Ascending aorta (tissue), 2 donors: ENCODE measurements at places on chromosomes 7 and 10.

- H3K4me1 ChIP-seq, result no peaks in the 10 kb centered on the region
- DNase-seq, result no peak
- no peaks in the 10 kb centered on the region for H3K36me3 ChIP-seq
- no peak overlapping the region for H3K4me3 ChIP-seq
- H3K27ac ChIP-seq, result no peak overlapping the region
- H3K27me3 ChIP-seq, result no peaks in the 10 kb centered on the region
Measured at GRCh38 chr10:89030791-89031190, 40.2 kb downstream of the FAS start.

- DNase-seq, result no peak
- no peak overlapping the region for H3K27ac ChIP-seq
- peaks cover 2% of the 10 kb centered on the region for H3K36me3 ChIP-seq
- no peaks in the 10 kb centered on the region for H3K4me1 ChIP-seq
- H3K27me3 ChIP-seq, result no peaks in the 10 kb centered on the region
Measured at GRCh38 chr7:2787251-2787951, 56.7 kb downstream of the GNA12 start.

- H3K4me3 ChIP-seq, result peak within 1 kb of the TSS; percentile 74
- H3K27ac ChIP-seq, result peak within 1 kb of the TSS; percentile 90
- H3K4me1 ChIP-seq, result no peaks in the 10 kb centered on the region
- no peaks in the 10 kb centered on the region for H3K36me3 ChIP-seq
- DNase-seq, result no peak
Measured at GRCh38 chr7:43906331-43907010, at the start of gene URGCP. URGCP (minus strand) TSS chr7:43906596; CDS start chr7:43906575, 21 bp downstream.

DNA sequence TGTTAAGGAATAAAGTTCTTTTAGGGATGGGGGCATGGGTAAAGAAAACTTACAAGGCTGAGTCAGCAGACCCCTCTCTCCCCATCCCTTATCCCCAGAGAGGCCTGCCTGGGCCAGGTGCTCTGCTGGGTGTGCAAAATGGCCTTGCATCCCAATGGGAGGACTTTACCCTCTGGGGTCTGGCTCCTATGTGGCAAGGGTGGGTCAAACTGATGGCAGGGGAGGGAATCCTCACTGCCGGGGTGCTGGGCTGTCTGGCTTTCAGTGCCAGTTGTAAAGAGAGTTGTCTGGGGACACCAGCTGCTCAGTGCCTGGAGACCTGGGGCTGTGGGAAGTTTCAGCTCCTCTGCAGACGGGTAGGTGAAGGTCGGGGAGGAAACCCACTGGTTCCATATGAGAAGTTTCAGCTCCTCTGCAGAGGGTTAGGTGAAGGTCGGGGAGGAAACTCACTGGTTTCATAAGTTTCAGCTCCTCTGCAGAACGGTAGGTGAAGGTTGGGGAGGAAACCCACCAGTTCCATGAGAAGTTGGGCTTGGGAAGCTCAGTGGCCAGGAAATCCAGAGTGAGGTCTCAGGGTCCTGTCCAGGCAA lies 127.2 kb upstream of the PODXL start:
- H3K4me3 ChIP-seq, result no peak overlapping the region
- no peaks in the 10 kb centered on the region for H3K27me3 ChIP-seq
- no peaks in the 10 kb centered on the region for H3K4me1 ChIP-seq
- H3K27ac ChIP-seq, result no peak overlapping the region
- H3K36me3 ChIP-seq, result no peaks in the 10 kb centered on the region
- no peak for DNase-seq

GRCh38 chr7:15086862-15087261 lies 184.3 kb upstream of the DGKB start:
- H3K27ac ChIP-seq, result no peak overlapping the region
- no peaks in the 10 kb centered on the region for H3K36me3 ChIP-seq
- H3K27me3 ChIP-seq, result no peaks in the 10 kb centered on the region
- no peak overlapping the region for H3K4me3 ChIP-seq
- DNase-seq, result no peak

GRCh38 chr7:22633286-22633953 lies 93.6 kb upstream of the IL6 start:
- H3K36me3 ChIP-seq, result no peaks in the 10 kb centered on the region
- no peaks in the 10 kb centered on the region for H3K27me3 ChIP-seq
- no peak overlapping the region for H3K4me3 ChIP-seq
- no peaks in the 10 kb centered on the region for H3K4me1 ChIP-seq
- no peak overlapping the region for H3K27ac ChIP-seq
- DNase-seq, result no peak

DNA sequence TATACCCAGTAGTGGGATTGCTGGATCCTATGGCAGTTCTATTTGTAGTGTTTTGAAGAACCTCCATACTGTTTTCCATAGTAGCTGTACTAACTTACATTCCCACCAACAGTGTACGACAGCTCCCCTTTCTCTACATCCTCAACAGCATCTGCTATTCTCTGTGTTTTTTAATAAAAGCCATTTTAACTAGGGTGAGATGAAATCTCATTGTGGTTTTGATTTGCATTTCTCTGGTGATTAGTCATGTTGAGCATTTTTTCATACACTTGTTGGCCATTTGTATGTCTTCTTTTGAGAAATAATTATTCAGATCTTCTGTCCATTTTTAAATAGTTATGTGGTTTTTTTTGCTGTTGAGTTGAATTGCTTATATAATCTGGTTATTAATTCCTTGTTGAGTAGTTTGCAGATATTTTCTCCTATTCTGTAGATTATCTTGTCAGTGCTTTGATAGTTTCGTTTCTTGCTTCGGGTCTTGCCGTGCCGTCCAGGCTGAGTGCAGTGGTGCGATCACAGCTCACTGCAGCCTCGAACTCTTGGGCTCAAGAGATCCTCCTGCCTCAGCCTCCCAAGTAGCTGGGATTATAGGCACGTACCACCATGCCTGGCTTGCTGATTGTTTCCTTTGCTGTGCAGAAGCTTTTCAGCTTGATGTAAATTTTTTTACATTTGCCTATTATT lies 12.0 kb downstream of the MTG1 start:
- H3K27ac ChIP-seq, result no peak overlapping the region
- H3K36me3 ChIP-seq, result peaks cover 36% of the 10 kb centered on the region
- no peaks in the 10 kb centered on the region for H3K27me3 ChIP-seq
- DNase-seq, result no peak
- H3K4me3 ChIP-seq, result no peak overlapping the region

DNA sequence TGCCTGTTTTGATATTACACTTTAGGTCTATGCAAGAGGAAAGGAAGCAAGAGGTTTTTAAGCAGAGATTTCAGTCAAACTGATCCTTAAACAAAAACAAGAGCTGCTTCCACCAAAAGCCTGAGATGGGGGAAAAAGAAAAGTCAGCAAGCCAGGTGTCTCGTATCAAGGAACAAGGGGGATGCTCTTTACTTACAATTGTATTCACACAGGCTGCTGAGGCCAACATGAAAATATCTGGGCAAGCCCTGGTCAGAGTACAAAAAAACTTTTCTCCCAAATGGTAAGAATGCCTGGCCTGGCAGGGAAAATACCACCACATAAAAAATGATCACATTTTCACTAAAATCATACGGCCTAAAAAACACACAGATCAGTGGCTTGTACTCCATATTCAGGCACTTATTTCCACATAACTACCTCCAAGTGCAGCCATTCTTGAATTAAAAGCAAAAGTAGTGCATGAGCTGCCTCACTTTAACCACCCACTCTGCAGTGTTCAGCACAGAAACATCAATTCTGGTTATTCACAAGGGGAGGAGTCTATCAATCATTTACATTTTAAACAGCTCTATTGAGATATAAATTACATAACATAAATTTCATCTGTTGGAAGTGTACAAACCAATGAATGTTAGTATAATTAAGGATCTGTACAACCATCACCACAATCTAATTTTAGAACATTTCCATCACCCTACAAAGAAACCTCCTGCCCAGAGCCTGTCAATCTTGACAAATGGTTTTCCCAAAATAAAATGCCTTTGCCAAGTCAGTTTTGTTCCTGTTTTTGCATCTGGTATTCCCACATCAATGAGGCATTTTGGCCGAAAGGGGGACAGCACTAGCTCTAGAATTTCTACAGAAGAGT lies 70.2 kb downstream of the GRB10 start:
- H3K27me3 ChIP-seq, result no peaks in the 10 kb centered on the region
- H3K4me3 ChIP-seq, result no peak overlapping the region
- DNase-seq, result no peak
- H3K27ac ChIP-seq, result peak overlapping the region; percentile 72
- no peaks in the 10 kb centered on the region for H3K36me3 ChIP-seq
- peaks cover 54% of the 10 kb centered on the region for H3K4me1 ChIP-seq

- H3K27ac ChIP-seq, result no peak overlapping the region
- DNase-seq, result no peak
- no peaks in the 10 kb centered on the region for H3K36me3 ChIP-seq
- H3K4me1 ChIP-seq, result peaks cover 24% of the 10 kb centered on the region
Measured at GRCh38 chr7:151423936-151424335, 14.1 kb upstream of the WDR86 start.

DNA sequence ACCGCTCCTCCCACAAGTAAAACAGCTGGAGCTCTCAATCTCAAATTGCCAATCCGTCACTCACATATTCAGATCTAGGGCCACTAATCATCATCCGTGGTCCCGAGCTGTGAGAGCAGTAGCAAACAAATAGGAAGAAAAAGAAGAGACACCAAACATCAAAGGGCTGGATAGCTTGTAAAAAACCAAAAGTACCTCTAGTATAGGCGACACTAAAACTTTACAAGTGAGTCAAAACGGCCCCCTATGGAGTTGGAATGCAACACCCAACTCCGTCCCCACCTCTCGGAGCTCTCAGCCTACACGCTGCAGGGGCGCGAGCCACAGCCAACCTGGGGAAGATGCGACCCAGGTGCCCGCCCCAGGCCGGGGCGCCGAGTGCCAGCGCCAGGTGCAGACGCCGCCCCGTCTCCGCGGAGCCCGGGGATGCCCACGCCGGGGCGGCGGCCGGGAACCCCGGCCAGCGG lies 581 bp downstream of the FAM3C start:
- peak overlapping the region; percentile 85 for H3K27ac ChIP-seq
- H3K4me3 ChIP-seq, result peak overlapping the region; percentile 100
- H3K27me3 ChIP-seq, result no peaks in the 10 kb centered on the region
- no peaks in the 10 kb centered on the region for H3K4me1 ChIP-seq

- no peak overlapping the region for H3K27ac ChIP-seq
- peaks cover 17% of the 10 kb centered on the region for H3K36me3 ChIP-seq
- no peak overlapping the region for H3K4me3 ChIP-seq
- H3K4me1 ChIP-seq, result peaks cover 3% of the 10 kb centered on the region
Measured at GRCh38 chr7:141012044-141012685, 2.6 kb downstream of the MRPS33 start.

DNA sequence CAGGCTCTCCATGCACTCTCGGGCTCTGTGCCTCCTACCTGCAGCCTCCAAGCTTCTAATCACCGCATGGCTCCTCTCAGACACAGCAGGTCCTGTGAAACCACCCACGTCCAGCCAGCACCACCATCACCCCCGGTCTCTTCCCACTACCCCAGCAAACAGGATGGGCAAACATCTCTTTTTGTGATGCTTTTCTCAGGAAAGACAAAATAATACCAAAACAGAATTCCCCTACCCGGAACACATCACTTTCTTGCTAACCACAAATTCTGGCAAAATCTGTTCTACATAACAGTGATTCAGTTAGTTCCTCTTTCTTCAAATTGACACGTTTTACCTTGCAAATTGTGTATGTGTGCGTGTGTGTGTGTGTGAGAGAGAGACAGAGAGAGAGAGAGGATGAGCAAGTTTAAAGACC lies 6.5 kb downstream of the SNX8 start:
- H3K27me3 ChIP-seq, result no peaks in the 10 kb centered on the region
- no peak overlapping the region for H3K27ac ChIP-seq
- DNase-seq, result no peak
- H3K36me3 ChIP-seq, result no peaks in the 10 kb centered on the region

DNA sequence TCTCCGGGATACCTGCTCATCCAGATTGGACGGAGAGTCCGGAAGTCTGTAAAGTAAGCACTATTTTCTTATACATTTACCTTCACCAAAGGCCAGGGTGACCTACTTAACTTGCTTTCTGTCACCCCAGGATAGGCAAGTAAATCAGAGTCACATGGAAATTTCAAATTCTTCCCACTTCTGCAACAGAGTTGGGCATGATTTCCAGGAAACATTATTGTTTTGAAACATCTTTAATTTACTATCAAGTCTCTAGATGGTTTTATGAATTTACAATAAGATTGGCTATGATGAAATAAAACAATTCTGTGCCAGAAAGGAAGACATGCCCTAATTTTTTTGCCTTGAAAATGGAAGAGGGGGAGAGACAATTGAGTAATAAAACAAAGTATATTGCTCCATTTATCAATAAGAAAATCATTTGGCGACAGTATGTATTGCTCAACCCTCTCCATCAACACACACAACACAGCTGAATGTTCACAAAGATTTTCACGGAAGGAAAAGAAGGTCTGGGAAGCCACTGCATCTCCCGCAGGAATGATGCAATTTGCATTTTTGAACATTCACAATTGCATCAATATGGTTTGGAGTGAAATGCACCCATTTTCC lies 702.8 kb downstream of the PARD3 start:
- H3K4me3 ChIP-seq, result no peak overlapping the region
- H3K27me3 ChIP-seq, result no peaks in the 10 kb centered on the region
- DNase-seq, result no peak
- no peak overlapping the region for H3K27ac ChIP-seq
- H3K36me3 ChIP-seq, result peaks cover 5% of the 10 kb centered on the region
- no peaks in the 10 kb centered on the region for H3K4me1 ChIP-seq

- no peak for DNase-seq
- no peaks in the 10 kb centered on the region for H3K27me3 ChIP-seq
- no peaks in the 10 kb centered on the region for H3K36me3 ChIP-seq
- H3K27ac ChIP-seq, result no peak overlapping the region
- H3K4me3 ChIP-seq, result no peak overlapping the region
Measured at GRCh38 chr10:52318822-52319464, 4.9 kb downstream of the DKK1 start.

GRCh38 chr7:146002008-146002407 lies 114.6 kb upstream of the CNTNAP2 start:
- no peaks in the 10 kb centered on the region for H3K36me3 ChIP-seq
- H3K27ac ChIP-seq, result no peak overlapping the region
- no peaks in the 10 kb centered on the region for H3K27me3 ChIP-seq
- no peaks in the 10 kb centered on the region for H3K4me1 ChIP-seq
- H3K4me3 ChIP-seq, result no peak overlapping the region

GRCh38 chr7:51314726-51315125 lies 1.9 kb downstream of the COBL start:
- no peaks in the 10 kb centered on the region for H3K36me3 ChIP-seq
- peaks cover 6% of the 10 kb centered on the region for H3K4me1 ChIP-seq
- no peak overlapping the region for H3K27ac ChIP-seq
- H3K27me3 ChIP-seq, result no peaks in the 10 kb centered on the region
- H3K4me3 ChIP-seq, result no peak overlapping the region

GRCh38 chr10:114009281-114009996 lies 34.2 kb upstream of the ADRB1 start:
- no peak overlapping the region for H3K4me3 ChIP-seq
- no peaks in the 10 kb centered on the region for H3K27me3 ChIP-seq
- no peak overlapping the region for H3K27ac ChIP-seq
- no peaks in the 10 kb centered on the region for H3K4me1 ChIP-seq
- no peak for DNase-seq

DNA sequence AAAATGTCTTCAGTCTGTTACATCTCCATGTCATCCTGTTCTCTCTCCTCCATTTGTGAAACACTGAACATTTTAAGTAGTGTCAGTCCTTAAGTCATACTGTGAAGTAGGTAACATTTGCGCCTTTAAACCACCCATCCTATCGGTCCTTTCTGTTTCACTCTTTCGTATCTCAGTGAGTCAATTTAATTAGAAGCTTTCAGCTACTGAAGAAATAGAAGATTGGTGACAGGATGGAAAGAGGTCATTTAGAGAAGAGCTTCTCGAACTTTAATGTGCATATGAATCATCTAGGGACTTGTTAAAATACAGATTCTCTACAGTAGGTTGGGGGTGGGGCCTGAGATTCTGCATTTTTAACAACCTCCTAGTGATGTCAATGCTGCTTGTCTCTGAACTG lies 113.4 kb downstream of the SRI start:
- no peak for DNase-seq
- H3K4me3 ChIP-seq, result no peak overlapping the region
- no peaks in the 10 kb centered on the region for H3K27me3 ChIP-seq
- H3K27ac ChIP-seq, result no peak overlapping the region
- H3K4me1 ChIP-seq, result no peaks in the 10 kb centered on the region
